ENCODE measurements at places on chromosomes 5 and 9.

- no peak for DNase-seq
Observed at GRCh38 chr9:26157411-26157810, 479.2 kb upstream of the TUSC1 start.

DNA sequence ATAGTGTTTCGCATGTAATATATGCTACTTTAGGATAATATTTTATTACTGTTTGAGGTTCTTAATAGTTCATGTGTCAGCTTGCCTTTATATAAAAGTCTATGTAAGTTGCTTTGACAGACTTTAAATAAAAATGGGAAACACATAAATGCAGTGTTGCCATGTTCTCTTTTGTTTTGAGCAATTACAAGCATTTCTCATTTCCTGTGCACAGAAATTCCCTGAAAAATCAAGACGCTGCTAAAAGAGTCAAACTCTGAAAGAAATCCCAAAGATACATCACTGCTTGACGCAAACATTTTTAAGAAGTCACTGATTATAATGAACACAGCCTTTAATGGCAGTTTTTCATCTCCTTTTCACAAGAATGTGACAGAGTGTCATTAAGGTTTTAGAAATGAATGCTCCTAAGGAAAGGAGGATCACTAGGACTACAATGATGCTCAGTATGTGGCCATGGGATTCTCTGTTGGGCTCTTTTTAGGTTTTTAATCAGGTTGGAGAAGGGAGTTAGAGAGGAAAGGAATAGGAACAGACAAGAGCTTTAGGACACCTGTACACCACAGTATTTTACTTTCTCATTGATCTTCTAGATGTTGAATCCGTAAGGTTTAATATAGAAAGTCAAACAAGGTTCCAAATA is 29.4 kb downstream of the ZCCHC7 start:
- no peak for DNase-seq

GRCh38 chr5:93573354-93574351 is 7.4 kb downstream of the NR2F1-AS1 start:
- no peak for DNase-seq

DNA sequence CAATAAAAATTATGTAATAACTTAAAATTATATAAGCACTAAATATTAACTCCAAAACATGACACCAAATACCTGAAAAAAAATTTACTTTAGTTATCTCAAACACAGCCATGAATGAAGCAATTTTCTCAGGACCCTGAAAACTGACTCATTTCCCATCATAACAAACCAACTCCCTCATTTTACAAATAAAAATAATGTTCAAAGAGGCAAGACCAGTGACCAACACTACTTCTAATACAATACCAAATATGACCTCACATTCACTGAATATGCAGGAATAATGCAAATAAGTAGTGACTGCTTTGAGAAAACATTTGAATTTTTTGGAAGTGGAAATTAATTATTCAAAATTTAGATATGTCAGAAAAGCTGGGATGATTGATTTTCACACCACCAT is 21.6 kb downstream of the FBLL1 start:
- DNase-seq = no peak

- DNase-seq = no peak
Observed at GRCh38 chr5:143696921-143697320, 115.0 kb upstream of the HMHB1 start.

- no peak for DNase-seq
Observed at GRCh38 chr9:8140557-8140956, 341.0 kb upstream of the DMAC1 start.

- DNase-seq = no peak
Observed at GRCh38 chr5:127206320-127207113, 84.1 kb upstream of the MEGF10 start.

DNA sequence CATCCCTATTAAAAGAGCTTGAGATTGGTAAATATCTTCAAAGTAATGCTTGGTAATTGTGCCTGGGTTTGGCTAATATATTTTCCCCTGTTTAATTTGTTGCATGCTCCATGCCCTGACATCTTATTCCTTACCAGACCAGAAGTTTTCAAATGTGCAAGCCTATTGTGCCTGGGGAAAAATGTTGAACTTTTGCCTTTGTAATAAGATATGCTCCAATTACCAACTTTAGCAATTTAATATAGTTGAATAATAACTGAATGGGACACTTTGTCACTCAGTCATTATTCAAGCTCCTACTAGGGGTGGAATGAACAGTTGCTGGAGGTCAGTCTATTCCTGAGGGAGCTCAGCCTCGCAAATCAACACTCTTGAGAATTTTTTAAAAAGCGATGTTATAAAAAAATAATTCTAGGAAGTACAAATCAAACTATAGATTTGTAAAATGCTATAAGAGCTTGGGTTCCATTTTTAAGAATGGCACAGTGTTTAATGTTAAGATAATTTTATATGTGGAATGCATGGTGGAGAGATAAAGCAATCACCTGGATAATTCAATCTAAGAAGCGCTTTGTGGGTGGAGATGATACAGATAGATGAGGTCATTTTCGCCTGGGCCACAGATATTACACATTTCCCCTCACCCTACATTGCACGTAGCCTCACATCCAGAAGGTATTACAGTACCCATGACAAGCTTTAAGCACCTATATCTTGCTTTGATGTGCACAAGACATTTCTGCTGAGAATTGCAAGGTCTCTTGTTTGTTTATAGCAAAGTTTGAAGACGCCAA is 231.8 kb downstream of the PIK3R1 start:
- no peak for DNase-seq

DNA sequence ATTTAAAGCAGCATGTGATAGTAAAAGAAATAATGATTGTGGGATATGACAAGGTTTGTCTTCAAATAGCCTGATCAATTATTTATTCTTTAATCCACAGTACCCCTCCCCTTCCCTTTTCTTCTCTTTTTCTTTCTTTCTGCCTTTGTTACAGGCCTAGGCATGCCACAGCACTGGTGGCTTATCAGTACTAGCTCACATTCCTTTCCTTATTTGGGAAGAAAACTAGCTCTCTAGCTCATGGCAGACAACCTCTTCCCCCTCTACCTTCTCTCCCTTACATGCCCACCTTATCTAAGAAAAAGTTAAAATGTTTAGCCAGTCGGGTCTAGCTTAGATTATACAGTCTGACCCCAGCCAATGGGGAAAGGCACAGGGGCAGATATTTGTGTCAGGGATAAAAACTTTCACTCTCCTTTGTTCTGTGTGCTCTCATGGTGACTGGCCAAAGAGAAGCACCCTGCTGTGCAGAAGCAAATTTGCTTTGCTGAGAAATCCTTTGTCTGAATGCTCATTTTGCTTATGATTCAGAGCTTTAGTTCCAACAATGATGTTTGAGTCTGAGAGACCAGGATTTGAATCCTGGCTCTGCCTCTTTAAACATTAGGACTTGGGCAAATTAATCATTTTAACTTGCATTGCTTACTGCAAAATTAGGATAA is 75.8 kb upstream of the CDH12 start:
- peak; percentile 7 for DNase-seq

DNA sequence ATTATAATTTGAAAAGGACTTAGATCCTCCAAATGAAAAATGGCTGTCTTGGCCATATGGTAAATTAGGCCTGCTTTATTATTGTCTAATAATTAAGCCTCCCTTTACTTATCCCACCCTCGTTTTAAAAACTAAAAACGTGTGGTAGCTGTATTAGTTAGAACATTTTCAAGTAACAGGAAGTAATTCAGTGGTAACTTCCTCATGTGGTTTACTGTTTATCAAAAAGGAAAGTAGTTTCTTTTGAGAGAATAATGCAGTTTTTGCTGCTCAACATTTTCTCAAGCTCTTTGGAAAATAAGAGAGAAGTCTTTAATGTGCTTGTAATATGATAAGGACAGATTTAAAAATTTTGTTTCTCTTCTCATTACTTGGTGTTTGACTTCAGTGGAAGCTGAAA is 26.0 kb downstream of the ZCCHC7 start:
- DNase-seq = no peak

GRCh38 chr9:124320062-124320973 is 62.6 kb downstream of the NEK6 start:
- peak; percentile 54 for DNase-seq

- DNase-seq = no peak
Observed at GRCh38 chr5:172178301-172178987, 9.6 kb downstream of the STK10 start.

GRCh38 chr5:151745071-151745705 is 13.2 kb downstream of the ATOX1 start:
- DNase-seq = no peak

DNA sequence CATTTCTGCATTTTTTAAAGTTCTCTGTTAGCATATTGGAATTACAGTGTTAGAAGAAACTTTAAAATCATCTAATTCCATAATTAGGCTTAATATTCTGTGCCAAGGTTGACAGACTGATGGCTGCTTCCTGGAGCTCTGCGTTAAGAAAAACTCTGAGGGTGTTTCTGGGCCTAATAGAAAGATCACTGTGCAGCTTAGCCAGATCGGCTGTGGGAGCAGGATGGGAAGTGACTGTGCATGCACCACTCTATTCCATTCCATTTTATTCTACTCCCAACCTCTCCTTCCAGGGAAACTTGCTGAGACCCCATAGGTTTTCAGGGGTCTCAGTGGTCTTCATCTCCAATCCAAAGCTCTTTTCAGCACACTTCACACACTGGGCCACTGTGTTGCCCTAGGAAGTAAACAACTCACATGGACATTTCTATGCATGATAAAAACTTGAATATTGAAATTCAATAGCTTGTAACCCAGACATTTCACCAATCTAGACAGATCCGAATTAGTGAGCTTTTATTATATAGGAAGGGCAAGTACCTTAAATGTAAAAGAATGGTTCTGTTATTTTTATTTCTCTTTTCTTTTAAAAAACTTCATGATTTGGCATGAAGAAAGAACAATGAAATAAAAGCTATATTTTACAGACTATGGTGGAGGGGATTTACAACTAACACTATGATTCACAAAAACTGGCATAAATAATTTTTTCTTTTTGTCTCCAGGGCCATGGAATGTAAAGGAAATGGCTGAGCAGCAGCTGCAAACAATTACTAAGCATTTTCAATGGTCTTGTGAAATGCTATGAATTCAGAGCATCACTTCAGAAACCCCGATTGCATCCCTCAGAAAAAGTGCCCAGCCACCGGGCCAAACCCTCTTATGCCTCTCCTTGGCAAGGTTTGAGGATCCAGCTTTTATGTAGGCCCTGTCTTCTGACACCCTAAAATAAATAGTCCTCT is 51.4 kb upstream of the DAB2 start:
- no peak for DNase-seq

DNA sequence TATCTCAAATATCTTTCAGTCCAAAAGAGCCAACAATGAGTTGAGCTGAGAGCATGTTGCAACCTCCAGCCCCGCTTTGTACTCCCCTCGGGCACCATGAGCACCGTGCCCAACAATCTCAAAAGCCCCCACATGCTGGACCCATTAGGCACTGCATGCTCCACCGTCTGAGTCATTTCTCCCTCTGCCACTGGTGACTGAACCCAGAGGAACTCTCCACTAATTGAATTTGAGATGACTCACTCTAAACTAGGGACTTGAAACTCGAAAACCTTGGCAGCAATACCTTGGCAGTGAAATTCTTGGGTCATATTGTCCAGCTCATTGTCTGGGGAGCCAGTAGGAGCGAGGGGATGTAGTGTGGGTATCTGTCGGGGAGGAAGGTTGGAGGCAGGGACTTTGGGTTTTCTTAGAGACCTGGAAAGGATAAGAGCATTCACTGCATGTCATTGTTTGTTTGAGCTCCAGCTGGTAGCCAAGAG is 49.9 kb upstream of the SLIT3 start:
- DNase-seq = no peak

DNA sequence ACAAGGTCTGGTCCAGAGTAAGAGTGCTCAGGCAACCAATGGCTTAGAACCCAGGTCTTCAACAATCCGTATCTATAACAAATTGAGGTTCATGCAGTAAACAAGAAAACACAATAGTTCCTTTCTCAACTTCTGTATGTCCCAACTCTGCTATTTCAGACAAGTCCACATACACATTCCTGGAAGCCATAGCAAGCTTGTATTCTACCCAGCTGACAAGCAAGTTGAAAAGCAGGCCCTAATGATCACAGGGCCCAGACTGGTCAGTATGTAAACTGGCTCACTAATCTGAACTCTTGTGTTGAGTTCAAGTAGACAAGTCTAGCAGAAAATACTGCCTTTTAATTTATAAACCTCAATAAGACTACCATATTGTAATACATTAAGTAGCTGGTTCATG is 26.9 kb downstream of the FNIP1 start:
- no peak for DNase-seq
